ENCODE measurements at places on chromosomes 6 and 20.

DNA sequence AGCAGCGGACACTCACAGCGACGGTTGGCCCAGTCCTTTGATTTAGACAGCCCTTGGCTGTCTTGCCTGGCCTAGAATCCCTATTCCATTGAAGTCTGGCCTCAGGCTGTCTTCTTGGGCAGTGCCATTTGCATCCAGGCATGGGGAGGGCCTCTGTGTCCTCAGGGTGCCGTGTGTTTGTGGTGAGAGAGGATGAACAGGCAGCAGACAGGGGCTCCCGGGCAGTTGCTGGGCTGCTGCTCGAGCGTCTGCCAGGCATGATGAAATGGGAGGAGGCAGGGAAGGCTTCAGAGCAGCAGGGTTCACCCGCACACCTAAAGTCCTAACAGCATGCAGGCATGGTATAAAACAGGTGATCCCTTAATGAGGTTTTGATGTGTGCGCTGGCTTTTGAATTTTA lies 126.9 kb downstream of the SOBP start:
- DNase-seq = no peak

GRCh38 chr6:25014369-25014768 lies 78.6 kb upstream of the RIPOR2 start:
- no peak for DNase-seq

DNA sequence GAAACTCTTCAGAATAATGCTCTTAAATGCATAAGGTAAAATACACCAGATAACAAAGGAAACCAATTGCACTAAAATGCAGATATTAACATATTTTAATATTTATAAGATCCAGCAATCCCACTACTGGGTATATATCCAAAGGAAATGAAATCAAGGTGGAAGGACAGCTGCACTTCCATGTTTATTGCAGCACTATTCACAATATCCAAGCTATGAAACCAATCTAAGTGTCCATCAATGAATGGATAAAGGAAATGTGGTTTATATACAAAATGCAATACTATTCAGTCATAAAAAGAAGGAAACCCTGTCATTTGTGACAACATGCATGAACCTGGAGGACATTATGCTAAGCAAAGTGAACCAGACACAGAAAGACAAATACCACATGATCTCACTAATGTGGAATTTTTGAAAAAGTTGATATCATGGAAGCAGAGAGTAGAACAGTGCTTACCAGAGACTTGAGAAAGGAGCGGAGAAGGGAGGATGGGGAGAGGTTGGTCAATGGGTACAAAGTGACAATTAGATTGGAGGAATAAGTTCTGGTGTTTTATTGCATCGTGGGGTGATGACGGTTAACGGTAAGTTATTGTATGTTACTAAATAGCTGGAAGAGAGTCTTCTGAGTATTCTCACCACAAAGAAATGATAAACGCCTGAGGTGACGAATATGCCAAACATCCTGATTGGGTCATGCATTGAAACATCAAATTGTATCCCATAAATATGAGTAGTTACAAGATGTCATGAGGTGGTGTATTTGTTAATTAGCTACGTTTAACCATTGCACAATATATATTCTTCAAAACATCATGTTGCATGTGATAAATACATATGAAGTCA lies 37.9 kb upstream of the RNF24 start:
- DNase-seq = no peak

DNA sequence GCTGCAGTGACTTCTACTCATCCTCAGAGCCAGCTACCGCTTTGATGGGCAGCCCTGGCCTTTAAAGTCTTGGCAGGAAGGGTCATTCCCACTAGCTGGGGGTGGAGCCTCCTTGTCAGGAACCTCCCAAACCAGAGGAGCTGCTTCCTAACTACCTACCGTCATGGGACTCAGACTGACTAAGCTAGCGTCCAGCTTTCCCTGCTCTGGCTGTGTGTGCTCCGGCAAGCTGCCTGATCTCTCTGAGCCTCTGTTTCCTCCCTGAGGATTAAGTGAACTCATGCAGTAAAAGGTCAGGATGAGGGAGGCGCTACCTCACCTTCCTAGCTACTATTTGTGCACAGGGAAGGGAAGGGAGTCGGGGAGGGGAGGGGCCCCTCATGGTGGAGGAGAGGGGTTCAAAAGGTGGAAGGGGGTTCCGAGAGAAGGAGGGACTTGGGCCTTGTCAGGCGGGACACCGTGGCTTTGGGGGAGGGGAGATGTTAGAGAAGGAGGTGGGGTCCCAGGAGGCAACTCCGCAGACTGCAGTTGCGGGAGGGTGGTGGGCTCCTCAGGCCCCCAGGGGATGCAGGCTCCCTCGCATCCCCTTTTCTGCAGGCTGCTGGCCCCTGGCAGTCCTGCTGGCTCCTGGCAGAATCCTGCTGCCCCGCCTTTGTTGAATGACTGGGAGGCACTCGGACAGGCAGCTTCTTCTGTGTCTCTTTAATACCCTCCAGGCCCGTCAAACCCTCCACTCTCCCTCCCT lies 9.8 kb downstream of the DUSP15 start:
- DNase-seq = peak; percentile 52

DNA sequence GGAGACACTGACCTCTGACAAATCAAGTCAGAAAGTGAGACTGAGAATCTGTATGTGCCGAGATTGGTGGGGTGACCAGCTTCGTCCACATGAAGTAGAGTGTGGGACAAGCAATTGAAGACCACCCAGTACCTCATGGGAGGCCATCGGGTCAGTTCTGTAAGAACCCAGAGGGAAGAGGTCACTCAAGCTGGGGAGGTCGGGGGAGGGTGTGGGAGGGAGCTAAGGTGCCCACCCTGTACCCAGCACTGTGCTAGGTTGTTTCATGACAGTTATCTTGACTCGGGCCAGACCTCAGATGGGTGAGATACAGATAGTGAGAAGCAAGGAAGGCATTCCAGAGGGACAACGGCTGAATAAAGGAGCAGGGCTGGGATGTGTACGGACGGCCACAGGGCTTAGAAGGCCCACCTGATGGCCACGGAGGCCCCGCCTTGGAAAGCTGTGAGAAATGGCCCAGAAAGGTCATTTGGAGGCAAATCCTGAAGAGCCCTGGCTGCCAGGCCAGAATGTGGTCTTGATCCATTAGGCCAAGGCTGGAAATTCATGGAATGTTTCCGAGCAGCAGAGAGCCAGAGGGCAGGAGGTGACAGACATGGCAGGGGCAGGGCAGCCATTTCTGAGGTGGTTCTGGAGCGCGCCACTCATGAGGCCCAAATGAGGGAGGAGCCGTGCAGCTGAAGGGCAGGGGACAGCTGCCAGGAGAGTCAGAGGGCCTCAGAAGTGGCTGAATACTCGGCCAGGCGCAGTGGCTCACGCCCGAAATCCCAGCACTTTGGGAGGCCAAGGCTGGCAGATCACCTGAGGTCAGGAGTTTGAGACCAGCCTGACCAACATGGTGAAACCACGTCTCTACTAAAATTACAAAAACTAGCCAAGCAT lies 7.7 kb downstream of the MMP24OS start:
- DNase-seq = no peak

- no peak for DNase-seq
These were observed 171.3 kb upstream of the NT5E start for GRCh38 chr6:85278466-85279035.

- DNase-seq = no peak
These were observed 36.6 kb downstream of the ADGRF4 start for GRCh38 chr6:47734831-47735481.

- no peak for DNase-seq
These were observed 59.6 kb downstream of the RNF144B start for GRCh38 chr6:18446771-18447170.

DNA sequence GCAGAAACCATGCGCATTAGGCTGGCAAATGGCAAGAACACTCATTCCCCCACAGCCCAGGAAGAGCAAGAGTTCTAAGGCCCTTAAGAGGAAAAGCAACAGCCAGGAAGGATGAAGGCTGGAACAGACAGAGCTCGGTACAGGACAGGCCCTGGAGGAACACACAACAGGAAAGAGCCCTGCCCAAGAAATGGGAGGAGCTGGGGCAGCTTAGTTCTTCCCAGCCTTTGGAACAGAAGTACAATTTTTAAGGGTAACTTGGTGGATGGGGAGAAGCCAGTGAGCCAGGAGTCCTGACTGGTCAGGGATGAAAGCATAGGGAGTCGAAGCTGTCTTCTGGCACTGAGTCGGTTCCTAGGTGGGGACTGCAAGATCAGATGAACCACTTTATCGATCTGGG lies 32.4 kb downstream of the OR2B2 start:
- DNase-seq = no peak

GRCh38 chr20:44961011-44961869 lies 1.0 kb upstream of the TOMM34 start:
- DNase-seq = no peak

GRCh38 chr20:1674990-1675780 lies 17.6 kb upstream of the SIRPG start:
- DNase-seq = no peak

- DNase-seq = no peak
These were observed 919.5 kb upstream of the FLRT3 start for GRCh38 chr20:15256676-15257568.

Data from foreskin melanocyte (primary cell).